ENCODE measurements at places on chromosomes 3 and 15.

GRCh38 chr3:50246517-50246954 is 10.5 kb downstream of the GNAI2 start:
- peak; percentile 79 for DNase-seq

GRCh38 chr3:11629716-11630115 is 14.0 kb downstream of the VGLL4 start:
- no peak for DNase-seq

DNA sequence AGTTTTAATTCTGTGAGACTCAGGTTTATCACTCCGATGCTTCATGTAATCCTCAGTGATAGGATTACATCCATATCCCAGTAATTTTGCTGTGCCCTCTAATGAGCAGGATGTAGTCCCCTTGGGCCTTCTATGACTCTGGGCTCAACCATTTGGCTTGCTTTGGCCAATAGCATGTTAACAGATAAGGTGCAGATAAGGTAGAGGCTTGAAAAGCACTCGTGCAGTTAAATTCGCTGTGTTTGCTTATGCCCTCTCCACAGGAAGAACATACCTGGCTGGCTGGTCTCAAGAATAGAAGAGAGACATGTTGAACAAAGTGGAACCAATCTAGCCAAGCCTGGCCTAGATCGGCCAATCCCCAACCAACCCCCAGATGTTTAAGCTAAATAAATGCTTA is 20.1 kb downstream of the CCDC13 start:
- DNase-seq, result no peak

DNA sequence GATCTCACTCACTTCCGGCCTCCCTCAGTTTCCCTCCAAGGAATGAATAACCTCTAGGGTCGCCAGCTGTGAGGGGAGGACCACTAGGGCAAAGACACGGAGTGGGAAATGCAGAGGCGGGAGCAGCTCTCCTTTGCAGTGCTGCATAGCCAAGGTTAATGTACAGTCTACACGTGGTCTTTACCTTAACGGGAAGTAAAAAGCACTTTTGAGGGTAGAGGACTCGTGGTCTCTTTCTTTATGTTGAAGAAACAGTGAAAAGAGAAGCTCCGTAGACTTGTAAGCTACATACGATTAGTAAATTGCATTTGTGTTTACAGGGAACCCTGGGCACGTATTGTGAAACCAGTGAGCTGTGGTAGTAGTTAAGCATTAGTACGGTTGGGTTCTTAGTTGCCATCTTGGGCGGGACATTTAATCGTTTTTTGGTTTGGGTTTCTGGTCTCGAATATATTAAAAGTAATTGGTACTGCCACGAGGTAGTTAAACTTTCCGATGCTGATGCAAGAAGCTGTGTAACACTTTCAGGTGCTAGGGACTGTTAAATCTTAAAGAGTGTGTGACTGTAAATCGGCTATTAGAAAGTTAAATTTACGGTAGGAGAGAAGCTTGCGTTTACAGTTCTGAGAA is 828 bp downstream of the U2SURP start:
- no peak for DNase-seq

- no peak for DNase-seq
Observed at GRCh38 chr15:62569460-62570404, 404.6 kb upstream of the C2CD4B start.

GRCh38 chr15:99628374-99629001 is 62.7 kb downstream of the MEF2A start:
- DNase-seq, result no peak
